Inflammatory macrophage (primary cell): ENCODE measurements at places on chromosomes 6 and 20.
A peak's percentile ranks its signal among the peaks of the same experiment; 100 is the strongest.

DNA sequence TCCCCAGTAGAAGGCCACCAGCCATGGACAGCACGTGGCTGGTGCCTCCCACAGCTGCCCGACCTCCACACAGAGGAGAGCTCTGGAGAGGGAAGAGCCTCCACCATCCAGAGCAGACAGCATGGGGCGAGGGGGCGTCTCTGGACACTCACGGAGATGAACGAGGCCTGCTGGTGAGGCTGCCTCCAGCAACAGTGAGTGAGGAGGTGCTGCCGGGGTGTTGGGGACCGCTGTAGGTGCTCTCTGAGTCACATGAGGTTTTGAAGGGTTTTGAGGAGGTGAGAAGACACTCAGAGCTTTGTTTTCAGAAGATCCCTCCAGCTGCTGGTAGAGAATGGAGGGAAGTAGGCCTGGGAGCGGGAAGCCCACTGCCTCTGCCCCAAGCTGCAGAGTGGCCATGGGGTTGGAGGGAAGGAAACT, 65.6 kb downstream of the THBS2 start:
- DNase-seq: no peak

GRCh38 chr6:110355022-110355421, 3.1 kb downstream of the METTL24 start:
- DNase-seq: no peak

GRCh38 chr6:142702501-142703460, 242.2 kb downstream of the HIVEP2 start:
- DNase-seq: peak; percentile 95

DNA sequence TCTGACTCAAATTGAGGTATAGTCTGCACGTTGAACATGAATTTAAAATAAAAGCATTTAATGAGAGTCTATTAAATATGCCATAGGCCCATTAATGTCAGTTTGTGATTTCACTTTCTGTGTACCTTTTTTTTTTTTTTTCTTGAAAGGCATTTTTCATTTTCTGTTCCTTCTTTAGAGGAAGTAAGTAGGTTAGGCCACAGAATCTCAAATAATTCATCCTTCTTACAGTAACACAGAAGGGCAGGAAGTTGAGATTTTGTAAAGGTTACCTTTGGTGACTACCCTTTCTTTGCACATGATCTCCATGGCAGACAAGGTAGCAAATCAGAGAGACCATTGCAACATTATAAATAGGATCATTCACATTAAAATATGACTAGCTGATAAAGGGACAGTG, 9.6 kb downstream of the L3MBTL3 start:
- no peak for DNase-seq

- no peak for DNase-seq
Measured at GRCh38 chr6:52779237-52779636, 16.0 kb upstream of the GSTA2 start.

DNA sequence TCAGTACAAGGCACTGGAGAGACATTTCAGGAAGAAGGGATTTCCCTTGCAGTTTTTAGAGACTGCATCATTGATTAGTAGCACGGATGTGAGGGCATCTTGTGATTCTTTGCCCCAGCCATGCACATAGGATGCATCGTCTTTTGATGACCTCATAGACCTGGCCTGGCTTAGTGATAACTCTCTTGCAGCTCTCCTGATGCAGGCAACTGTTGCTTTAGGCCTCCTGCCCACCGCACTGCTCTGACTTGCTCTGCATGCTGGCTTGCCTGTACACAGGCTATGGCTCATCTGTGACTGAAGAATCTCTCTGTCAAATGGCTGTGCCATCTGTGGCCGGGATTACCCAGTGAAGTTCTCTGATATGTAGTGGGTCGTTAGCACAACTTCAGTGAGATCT, 207.7 kb upstream of the PTCHD4 start:
- DNase-seq: no peak

DNA sequence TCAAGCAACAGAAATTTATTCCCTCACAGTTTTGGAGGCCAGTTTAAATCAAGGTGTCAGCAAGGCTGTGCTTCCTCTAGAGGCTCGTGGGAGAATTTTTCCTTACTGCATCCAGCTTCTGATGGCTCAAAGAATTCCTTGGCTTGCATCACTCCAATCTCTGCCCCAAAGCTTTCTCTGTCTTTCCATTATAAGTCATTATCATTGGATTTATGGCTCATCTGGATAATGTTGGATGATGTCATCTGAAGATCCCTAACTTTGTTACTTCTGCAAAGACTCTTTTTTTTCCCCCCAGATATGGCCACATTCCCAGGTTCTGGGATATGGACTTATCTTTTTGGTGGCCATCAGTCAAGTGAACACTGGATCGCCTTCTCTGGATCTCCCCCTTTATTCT, 146.3 kb upstream of the B3GAT2 start:
- no peak for DNase-seq

GRCh38 chr6:16982807-16983206, 119.0 kb upstream of the STMND1 start:
- DNase-seq: peak; percentile 60

DNA sequence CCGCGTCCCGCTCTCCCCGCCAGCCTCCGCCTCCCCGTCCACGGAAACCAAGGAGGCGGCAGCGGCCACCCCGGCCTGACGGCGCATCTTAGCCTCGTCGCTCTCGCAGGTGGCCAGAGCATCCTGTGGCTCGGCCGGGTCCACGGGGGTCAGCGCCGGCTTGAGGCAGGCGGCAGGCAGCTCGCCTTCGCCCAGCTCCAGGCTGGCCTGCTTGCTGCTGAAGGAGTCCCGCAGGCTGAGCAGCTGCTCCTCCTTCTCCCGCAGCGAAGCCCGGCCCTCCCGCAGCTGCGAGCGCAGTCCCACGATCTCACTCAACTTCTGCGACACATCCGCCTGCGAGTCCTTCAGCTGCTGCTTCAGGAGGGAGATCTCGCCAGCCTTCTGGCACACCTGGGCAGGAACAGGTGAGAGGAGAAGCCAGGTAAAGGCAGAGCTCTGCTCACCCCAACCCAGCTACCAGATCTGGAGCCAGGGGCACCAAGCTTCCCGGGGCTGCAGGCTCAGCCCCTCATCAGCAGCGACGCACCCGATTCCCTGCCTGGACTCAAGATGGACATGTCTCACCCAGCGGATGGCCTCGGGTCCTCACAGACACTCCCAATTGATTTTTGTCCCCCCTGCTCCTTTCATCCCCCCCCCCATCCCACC, 5.2 kb upstream of the FASTKD5 start:
- no peak for DNase-seq

DNA sequence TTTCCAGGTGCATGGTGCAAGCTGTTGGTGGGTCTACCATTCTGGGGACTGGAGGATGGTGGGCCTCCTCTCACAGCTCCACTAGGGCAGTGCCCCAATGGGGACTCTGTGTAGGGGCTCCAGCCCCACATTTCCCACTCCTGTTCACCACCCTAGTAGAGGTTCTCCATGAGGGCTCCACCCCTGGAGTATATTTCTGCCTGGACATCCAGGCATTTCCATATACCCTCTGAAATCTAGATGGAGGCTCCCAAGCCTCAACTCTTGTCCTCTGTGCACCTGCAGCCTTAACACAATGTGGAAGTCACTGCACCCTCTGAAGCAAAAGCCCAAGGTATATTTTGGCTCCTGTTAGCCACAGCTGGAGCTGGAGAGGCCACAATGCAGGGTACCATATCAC, 393.5 kb downstream of the RNGTT start:
- no peak for DNase-seq

GRCh38 chr20:19015351-19016139, 196.9 kb upstream of the SLC24A3 start:
- DNase-seq: peak; percentile 36

DNA sequence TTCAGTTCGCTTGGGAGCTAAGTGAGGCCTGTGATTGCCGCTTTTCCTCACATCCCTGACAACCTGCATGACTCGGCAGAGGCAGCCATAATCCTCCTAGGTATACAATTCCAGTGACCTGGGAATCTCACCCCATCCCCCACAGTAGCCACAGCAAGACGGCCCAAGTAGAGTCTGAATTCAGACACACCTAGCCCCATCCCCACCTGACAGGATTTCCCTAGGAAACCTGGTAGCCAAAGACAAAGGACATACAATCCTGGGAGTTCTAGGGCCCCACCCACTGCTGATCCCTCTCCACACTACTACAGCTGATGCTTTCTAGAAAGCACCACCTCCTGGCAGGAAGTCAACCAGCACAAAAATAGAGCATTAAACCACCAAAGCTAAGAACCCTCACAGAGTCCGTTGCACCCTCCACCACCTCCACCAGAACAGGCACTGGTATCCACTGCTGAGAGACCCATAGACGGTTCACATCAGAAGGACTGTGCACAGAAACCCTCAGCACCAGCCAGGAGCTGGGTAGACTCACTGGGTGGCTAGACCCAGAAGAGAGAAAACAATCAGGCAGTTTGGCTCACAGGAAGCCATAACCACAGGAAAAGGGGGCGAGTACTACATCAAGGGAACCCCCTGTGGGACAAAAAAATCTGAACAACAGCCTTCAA, 17.9 kb upstream of the RUNX2 start:
- no peak for DNase-seq

DNA sequence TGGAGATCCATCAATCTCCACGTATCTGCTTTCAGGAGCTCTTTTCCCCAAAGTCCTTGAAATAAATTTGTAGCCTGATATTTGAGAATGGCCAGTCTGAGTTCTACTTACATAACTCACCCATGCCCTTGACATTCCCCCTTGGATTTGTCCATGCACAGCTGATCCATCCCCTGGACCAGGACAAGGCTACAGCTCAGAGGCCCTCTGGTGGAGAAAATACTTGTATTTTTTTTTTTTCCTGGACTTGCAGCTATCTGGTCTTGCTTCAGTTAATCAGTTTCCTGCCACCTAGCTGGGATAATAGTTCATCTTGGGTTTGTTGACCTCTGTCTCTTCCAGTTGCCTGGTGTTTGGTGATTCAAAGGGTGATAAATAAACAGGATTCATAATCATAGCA, 467.6 kb downstream of the DHX35 start:
- DNase-seq: no peak

DNA sequence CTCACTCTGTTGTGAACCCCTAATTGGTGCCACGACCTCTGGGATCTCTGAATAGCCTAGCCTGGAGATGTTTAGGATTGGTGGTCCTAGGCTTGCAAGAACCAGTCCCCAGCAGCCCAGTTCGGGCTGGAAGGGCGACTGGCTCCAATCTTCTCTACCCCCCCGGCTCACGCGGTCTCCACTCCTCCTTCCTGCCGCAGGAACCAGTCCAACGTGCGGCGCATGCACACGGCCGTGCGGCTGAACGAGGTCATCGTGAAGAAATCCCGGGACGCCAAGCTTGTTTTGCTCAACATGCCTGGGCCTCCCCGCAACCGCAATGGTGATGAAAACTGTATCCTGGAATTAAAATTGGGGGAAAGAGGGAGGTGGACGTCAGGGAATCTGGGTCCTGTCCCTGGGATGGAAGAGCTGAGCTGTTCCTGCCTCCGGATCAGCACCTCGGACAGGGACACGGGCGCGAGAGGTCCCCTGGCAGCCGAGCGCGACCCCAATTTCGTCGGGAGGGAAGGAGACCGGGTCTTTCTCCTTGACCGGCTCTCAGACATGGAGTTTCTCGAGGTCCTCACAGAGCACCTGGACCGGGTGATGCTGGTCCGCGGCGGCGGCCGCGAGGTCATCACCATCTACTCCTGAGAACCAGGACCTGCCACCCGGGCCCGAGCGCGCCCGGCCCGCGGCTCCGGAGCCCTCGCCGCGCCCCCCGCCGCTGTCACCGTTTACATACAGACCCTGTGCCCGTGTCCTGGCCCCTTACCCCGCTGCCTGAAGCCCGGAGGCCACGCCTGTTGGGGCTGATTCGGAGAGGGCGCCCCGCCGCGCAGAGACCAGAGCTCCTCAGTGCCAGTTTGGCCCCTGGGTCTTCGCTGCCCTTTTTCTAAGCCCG, 28.2 kb downstream of the SLC12A5 start:
- peak; percentile 8 for DNase-seq

- DNase-seq: peak; percentile 58
Measured at GRCh38 chr20:21339499-21339898, 36.4 kb downstream of the XRN2 start.

DNA sequence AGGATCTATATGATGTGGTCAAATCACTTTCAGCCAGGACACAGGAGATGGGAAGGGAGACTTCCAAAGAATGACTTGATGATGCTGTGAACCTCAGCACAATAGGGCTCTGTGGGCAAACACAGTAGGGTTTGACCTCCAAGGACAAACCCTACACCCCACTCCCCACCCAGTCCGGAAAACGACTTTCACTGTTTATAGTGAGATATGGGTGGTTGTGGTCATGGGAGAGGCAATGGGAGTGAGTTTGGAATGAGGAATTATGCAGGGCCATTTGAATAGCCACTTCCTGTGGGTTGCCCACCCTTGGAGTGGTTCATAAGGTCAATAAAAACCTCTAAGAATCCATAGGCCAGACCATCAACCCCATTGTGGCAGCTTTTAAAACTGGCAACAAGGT, 38.4 kb upstream of the PRND start:
- DNase-seq: no peak

- no peak for DNase-seq
Measured at GRCh38 chr20:58394801-58395200, 5.8 kb downstream of the VAPB start.

DNA sequence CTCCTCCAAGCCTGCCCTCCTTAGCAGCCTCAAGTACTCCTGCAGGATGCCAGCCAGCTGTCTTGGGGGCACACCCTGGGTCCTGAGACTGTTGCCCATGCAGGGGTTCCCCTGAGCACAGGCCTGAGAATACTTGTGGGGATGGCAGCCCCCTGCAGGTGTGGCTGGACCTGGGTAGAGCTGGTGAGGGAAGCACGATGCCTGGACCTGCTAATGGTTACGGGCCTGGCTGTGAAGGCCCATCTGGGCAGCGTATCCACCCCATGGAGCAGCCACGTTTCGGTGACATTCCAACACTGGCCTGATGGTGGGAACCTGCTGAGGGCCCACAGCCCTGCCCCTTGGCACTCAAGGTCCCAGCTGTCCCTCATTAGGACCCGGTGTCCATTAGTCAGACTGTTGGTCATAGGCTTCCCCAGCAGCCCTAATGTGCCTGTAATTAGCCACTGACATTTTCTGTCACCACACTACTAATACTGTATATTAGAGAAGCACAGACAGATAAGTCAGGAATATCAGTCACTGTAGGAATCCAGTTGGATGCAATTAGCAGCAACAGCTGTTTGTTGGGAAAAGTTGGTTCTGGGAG, 20.3 kb downstream of the CCDC167 start:
- no peak for DNase-seq

- no peak for DNase-seq
Measured at GRCh38 chr6:42047790-42048405, 2.4 kb upstream of the TAF8 start.

DNA sequence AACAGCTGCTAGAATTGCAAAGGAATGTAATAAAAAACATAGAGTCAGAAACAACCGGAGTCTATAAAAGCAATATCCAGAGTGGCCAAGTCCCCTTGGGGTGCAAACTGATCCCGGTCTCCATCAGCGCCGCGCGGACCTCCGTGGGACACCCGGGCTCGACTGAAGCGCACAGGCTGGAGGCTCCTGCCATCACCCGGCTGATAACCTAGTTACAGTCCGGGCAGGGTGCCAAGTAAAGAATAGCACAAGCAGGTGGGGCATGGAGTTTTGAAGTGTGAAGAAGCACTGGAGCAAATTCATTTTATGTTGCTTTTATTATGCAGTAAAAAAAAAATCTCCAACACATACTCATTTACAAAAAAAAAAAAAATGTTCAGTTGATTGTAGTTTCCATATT, 205.1 kb upstream of the GMDS start:
- DNase-seq: no peak
